ENCODE measurements at places on chromosomes 3 and 15.
A peak's percentile ranks its signal among the peaks of the same experiment; 100 is the strongest.

DNA sequence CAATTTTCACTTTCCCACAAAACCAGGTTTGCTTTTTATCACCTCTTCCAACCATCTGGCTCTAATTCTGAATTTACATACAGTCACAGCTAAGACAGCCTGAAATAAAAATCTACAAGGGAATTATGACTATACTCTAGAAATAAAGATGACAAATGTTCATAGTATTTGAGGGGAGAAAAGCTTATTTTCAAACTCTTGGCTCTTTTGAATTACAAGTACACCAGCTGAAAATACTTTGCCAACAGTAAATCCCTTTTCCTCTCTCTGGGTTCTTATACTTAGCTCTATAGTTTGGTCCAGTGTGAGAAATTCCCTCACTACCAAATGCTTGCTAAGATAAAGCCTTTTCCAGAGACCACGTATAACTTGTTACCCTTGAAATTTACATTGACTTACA is 1037.9 kb downstream of the ROBO1 start:
- DNase-seq: no peak

GRCh38 chr3:50192689-50193141 is 1.3 kb downstream of the GNAT1 start:
- peak; percentile 85 for DNase-seq

GRCh38 chr3:70183781-70184504 is 128.5 kb downstream of the MDFIC2 start:
- DNase-seq: no peak

GRCh38 chr15:80694611-80695098 is 455 bp upstream of the ABHD17C start:
- DNase-seq: no peak

GRCh38 chr15:77768107-77768506 is 135.4 kb upstream of the LINGO1 start:
- no peak for DNase-seq
